Neural progenitor cell (in vitro differentiated cells): ENCODE measurements at places on chromosomes 1 and 21. TPM values are rescaled to one million over a fixed set of nuclear protein-coding genes. Genes with fewer than 3 reads are reported as not detected.

CXADR gene
- total RNA-seq, result 183 and 226 TPM in 2 replicates

TINAGL1 gene
- not detected in 2 replicates for total RNA-seq

NT5C1A gene
- total RNA-seq, result not detected in 2 replicates

OPTC gene
- 0.50 TPM in 1 of 2 replicates, not detected in the other for total RNA-seq

KPNA6 gene
- total RNA-seq, result 58.5 and 69.3 TPM in 2 replicates

TMPRSS15 gene
- not detected in 2 replicates for total RNA-seq

CHIT1 gene
- 0.03 and 0.11 TPM in 2 replicates for total RNA-seq

HCRTR1 gene
- 0.06 TPM in 1 of 2 replicates, not detected in the other for total RNA-seq

COL24A1 gene
- total RNA-seq, result not detected in 2 replicates
